ENCODE measurements at places on chromosomes 4 and X.

- no peak for DNase-seq
These were observed 4.4 kb upstream of the METTL14 start for GRCh38 chr4:118680808-118681207.

DNA sequence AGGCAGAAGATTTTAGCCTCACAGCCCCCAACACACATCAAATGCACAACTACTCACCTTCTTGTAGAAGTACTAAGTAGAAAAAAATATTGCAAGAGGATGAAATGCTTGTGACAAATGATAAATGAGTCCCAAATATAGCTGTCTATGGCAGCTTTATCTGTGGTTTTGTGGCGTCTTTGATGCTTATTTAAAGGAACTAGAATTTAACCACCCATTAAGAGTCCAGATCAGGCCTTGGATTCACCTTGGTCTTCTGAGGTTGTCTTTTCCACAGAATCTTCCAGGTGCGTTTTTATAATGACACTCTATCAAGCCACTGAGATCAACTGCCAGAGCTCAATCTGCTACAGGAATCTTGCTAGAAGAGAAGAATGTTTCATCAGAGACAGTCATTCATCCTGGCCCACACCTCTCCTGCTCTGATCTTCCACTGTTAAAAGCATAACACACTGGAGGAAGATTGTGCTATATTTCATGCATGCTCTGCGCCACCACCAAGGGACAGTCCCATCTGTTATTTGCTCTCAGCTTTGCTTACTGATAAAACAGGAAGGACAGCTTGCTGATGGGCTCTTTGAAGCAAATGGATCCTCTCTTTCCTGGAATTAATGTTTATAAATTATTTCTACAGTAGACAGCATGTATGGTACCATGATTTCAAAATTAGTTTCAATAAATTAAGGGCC lies 144.1 kb downstream of the SLC7A11 start:
- DNase-seq: no peak

DNA sequence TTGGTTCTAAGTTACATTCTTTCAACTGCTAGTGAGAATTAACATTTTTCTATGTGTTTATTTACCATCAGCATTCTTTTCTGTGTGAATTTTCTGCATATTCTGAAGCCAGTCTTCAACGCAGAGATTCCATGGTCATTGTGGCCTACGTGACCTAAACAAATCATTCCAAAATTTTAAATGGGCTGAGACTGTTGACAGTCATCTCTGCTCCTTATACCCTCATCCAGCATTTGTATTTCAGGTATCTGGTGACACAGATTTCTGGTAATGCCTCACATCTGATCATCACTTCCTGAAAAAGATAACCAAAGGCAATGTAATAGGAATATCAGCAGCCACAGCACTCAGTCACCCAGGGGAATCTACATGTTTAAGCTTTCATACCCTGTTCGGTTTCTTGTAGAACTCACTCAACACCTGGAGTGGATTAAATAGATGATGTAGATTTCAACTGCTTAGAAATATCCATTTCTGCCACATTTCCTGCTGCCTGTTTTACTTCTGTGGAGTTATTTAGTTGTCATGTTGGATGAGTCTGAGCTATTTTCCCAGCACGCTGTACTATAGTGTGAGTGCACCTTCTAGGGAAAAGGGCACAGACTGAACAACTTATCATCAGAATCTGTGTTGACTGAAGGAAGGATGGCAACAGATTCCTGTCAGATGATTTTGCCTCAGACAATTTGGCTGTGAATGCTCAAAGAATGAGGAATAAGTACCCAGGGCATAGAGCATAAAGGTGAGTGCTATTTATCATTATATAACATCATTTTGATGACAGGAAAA lies 73.0 kb upstream of the HPGD start:
- no peak for DNase-seq

DNA sequence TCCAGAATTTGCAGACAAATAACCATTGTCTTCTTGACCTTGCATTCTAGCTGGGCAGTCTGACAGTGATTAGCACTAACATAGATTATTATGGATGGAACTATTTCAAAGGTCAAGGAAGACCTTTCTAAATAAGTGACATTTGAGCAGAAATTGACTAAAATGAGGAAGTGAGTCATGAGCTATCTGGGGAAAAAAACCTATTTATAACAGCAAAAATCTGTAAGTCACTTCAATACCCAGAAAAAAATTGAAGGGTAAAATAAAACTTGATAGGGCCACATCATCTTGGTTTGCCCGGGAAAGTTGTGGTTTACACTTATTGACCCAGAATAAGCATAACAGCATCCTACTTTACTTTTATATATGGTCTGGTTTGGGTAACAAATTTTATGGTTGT lies 414.6 kb upstream of the HS3ST1 start:
- no peak for DNase-seq

DNA sequence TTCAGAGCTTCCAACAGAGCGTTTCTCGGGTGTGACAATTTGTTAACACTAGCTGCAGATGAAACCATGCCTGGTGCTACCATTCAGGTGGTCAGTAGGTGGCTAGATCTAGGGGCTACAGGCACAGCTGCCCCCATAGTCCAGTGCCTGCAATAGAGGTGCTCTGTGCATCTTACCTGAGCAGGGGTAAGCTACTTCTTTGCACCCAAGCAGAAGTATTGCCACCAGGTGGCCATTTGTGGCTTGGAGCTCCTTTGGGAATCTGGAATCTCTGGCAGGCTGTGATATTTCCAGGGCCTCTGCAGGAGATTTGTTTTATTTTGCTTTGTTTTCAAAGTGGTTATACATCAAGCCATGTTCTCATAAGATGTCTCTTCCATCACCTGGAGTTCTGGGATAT lies 170.7 kb upstream of the PUDP start:
- no peak for DNase-seq

DNA sequence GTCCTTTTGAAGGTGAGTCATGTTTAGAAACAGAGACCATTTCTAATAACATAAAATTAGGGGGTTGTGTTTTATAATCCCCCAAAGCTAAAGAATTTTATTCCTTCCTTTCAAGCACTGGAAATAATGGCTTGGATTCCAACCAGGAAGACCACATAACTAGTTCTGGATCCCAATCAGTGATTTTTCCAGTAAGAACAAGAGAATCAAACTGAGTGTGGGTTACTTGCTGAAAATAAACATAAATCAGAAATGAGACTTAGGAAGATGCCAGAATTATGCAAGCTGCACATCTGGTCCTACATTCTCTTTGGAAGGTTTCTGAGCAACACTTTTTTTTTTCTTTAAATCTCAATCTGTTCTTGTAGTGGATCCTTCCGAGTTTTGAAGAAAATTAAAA lies 76.3 kb downstream of the SOWAHB start:
- no peak for DNase-seq

GRCh38 chr4:164070625-164071024 lies 576.1 kb downstream of the TMA16 start:
- no peak for DNase-seq

DNA sequence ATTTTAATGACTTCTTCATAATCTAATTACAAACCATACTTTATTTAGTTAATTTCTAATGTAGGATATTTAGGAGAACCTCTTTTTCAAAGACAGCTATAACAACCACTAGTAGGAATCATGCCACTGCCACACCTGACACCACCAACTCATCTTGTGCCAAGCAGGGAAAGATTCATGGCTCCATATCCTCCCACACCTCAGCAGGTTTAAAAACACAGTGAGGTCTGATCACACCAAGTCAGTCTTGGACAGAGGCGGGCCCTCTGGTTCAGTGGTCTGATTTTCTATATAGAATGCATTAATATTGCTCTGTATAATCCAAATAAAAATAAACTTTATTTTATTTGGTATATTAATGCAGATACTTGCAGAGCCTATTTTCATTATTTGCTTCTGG lies 227.7 kb upstream of the TTC29 start:
- no peak for DNase-seq

DNA sequence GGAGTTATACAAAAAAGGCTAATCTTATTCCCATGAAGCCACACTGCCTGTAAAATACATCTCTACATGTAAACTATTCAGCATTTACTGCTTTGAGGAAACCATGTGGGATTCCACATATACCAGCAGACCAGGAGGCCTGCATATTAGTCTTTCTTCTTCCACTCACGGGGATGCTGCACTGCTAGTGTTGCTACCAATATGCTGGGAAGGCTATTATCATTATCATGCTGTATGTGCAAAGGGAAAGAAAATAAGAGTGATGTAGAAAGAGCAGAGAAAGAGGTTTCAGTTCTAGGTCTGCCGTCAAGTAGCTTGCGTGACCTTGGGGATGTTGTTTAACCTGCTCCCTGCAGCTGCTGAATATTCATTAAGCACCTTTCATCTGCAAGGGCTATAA lies 61.0 kb downstream of the MGST2 start:
- DNase-seq: no peak

GRCh38 chrX:119497185-119497584 lies 28.9 kb downstream of the SLC25A5 start:
- DNase-seq: no peak

- DNase-seq: no peak
These were observed 70.6 kb downstream of the MTMR1 start for GRCh38 chrX:150763810-150764209.

DNA sequence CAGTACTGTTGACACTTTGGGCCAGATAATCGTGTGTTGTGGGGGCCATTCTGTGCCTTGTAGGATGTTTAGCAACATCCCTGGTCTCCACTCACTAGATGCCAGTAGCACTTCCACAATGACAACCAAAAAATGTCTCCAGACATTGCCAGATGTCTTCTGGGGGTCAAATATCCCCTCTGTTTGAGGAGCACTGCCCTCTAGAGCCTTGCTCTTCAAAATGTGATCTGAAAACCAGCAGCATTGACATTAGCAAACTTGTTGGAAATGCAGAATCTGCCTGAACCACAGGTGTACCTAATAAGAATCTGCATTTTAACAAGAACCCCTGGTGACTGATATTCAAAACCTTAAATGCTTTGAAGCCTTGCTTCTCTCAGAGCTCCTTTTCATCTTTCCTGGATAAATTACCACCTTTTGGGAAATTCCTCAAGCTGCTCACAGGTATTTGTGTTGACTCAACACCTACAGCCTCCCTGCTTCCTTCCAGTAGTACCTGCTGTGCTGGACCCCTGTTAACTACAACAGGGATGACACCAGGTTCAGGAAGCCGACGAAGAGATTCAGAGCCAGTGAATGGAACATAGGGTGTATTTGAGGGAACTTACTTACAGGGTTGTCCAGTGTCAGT lies 459.0 kb upstream of the NR3C2 start:
- no peak for DNase-seq

DNA sequence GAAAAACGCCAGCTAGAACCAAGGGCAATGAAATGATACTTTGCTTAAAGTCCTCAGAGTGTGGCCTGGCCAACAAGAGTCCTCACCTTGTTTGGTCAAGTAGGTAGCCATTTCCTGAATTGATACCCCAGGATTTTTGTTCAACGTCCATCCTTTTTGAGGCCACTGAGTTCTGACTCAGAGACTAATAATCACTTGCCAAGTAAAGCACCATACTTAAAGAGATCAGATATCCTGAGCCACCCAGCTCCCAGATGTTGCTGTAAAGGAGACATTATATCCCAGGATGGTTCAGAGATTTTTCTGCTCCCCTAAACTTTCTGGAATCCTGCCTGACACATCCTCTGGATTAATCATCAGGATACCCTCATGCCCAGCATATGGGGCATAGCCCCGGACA lies 190.9 kb downstream of the RAP1GDS1 start:
- DNase-seq: no peak

- no peak for DNase-seq
These were observed 1826.6 kb upstream of the AGA start for GRCh38 chr4:179268791-179269190.

DNA sequence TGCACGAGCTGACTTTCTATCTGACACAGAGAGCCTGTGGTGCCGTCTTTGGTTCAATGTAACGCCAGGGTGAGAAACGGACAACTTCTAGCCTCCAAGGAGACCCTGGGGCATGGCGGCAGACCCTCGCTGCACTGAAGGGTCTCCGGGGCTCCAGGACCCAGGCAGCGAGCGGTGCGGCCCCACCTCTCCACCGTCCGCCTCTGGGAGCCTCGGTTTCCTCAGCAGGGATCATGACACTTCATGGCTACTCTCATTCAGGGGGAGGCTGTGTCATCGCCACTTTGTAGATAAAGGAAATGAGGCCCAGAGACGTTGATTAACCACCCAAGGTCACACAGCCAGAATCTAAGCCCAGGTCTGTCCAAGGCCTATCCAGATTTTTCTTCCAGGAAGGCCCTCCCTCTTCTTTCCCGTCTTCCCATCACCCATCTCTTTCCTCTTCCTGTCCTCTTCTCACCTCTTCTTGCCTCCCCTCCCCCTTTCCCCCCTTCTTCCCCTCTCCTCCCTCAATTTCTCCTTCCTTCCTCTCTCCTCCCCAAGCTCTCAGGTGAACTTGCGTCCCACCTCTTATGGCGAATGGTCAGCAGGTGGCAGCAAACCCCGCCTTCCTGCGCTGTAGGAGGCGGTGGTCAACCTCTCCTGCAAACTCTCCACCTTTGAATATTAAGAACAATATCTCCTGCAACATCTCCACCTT lies 69.3 kb upstream of the HMX1 start:
- no peak for DNase-seq

GRCh38 chr4:56668267-56668666 lies 12.8 kb downstream of the HOPX start:
- no peak for DNase-seq

- DNase-seq: no peak
These were observed 48.8 kb upstream of the GALNT7 start for GRCh38 chr4:173119818-173120217.

DNA sequence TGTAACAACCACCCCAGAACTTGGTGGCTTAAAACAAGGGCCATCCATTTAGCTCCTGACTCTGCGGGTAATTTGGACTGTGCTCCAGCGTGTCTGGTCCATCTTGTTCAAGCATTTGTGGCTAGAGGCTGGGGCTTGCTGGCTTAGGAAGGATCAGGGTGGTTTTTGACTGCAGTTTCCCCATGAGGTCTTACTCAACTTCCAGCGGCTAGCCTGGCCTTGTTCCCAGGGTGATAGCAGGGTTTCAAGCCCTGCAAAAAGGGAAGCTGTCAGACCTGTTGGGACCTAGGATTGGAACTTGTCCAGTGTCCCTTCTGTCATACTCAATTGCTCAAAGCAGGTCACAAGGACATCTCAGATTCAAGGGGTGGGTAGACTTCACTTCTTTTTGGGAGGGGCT lies 205.9 kb downstream of the STIM2 start:
- DNase-seq: no peak

DNA sequence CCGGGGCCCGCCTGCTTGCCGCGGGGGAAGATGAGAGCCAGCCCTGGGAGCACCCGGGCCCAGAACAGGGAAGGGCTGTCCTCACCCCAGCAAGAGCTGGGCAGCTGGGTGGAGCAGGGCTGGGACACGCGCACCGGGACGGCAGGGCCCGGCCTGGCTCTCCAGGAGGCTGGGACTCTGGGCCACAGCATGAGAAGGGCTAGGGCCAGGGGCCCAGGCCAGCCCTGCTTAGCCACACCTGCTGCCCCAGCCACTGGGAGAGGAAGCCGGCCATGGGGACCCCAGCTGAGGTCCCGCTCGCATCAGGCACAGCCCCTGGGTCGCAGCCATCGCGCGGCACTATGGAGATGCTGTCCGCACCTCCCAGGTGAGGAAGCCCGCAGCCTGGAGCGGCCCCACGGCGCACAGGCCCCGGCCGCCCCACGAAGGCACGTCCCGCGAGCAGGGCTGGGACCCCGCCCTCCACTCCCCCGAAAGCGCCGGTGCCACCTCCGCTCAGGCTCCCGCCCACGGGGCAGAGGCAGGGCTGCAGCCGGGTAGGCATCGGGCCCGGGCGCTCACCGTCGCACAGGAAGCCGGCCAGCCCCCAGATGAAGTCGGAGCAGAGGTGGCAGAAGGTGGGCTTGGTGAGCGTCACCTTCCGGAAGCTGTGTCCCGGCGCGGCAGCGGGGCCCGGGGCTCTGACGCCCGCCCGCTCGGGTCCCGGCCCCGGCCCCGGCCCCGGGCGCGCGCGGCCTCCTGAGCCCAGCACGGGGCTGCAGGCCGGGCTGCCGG lies 531 bp downstream of the DGKQ start:
- DNase-seq: peak; percentile 34

Measured in nucleus accumbens (tissue), 56 donors.